Glutamatergic neuron (in vitro differentiated cells): ENCODE measurements at places on chromosomes 12 and 14. TPM values are rescaled to one million over a fixed set of nuclear protein-coding genes. Genes with fewer than 3 reads are reported as not detected.

DNA sequence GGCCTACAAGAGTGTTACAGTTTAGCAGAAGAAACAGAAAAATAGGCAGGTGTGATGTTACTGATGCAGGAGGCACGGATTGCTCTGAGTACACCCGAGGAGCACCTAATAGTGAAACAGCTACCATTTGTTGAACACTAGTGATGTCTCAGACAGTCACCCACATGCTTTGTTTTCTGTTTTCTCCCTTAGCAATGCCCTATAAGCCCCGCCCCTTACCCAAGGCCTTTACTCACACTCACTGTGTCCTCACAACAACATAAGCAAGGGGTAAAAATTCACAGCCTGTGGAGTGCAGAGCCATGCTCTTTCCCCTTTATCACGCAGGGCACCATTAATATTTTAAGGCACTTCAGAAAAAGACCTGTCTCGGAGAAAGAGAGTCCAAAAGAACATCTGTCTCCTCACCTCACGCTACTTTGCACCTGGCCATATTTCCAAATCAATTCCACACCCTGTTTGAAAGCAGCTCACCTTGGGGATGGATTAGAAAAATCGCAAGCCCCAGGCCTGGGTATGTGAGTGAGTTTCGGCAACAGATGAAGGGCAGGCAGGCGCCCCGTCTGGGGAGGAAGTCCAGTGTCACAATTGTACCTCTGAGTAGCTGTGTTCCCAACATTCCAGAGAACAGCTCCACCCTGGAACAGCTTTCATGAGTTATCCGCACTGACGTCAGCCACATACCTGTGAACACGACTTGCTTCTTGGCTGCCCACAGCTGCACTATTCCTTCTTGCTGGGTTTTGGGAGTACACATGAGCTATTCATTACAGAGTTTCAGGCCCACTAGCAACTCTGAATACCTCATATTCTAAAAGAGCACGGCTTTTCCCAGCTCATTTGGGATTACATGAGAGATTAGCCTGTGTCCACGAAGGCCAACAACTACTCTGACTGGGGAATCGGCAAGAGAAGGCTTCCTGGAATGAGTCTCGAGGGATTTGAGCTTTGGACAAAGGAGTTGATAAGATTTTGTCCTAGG is 26.0 kb downstream of the MAPK1IP1L start:
- H3K36me3 ChIP-seq: no peaks in the 10 kb centered on the region
- DNase-seq: no peak
- no peak overlapping the region for H3K27ac ChIP-seq
- no peaks in the 10 kb centered on the region for H3K27me3 ChIP-seq

- no peak for DNase-seq
- peak overlapping the region; percentile 94 for H3K27ac ChIP-seq
- peaks cover 6% of the 10 kb centered on the region for H3K27me3 ChIP-seq
- H3K4me1 ChIP-seq: peaks cover 29% of the 10 kb centered on the region
- H3K4me3 ChIP-seq: peak overlapping the region; percentile 71
Observed at GRCh38 chr12:66965621-66966020, 286.7 kb upstream of the GRIP1 start.

KRT2 gene
- not detected for total RNA-seq

- peak overlapping the region; percentile 82 for H3K4me3 ChIP-seq
- H3K27ac ChIP-seq: no peak overlapping the region
- H3K4me1 ChIP-seq: peaks cover 4% of the 10 kb centered on the region
- no peaks in the 10 kb centered on the region for H3K36me3 ChIP-seq
- no peak for DNase-seq
Observed at GRCh38 chr12:21773806-21774205, 700 bp downstream of the KCNJ8 start.

DNA sequence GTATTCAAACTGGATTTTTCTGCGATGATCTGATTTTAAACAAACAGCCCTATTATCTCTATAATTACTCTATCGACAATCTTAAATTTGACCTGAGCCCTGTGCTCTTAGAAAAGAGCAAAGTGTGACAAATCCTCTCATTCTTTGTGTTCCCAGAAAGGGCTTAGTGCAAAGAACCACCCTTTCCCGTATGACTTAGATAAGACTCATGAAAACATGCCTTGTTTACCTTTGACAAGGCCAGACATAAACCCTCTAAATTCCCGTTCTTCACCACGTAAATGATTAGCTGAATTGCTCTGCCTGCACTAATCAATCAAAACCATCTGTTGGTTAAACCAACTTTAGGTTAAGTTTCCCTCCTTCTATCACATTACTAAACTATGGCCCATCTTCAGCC is 285.7 kb upstream of the SEL1L start:
- no peak overlapping the region for H3K27ac ChIP-seq
- no peak for DNase-seq
- peaks cover 4% of the 10 kb centered on the region for H3K4me1 ChIP-seq
- H3K4me3 ChIP-seq: no peak overlapping the region

DNA sequence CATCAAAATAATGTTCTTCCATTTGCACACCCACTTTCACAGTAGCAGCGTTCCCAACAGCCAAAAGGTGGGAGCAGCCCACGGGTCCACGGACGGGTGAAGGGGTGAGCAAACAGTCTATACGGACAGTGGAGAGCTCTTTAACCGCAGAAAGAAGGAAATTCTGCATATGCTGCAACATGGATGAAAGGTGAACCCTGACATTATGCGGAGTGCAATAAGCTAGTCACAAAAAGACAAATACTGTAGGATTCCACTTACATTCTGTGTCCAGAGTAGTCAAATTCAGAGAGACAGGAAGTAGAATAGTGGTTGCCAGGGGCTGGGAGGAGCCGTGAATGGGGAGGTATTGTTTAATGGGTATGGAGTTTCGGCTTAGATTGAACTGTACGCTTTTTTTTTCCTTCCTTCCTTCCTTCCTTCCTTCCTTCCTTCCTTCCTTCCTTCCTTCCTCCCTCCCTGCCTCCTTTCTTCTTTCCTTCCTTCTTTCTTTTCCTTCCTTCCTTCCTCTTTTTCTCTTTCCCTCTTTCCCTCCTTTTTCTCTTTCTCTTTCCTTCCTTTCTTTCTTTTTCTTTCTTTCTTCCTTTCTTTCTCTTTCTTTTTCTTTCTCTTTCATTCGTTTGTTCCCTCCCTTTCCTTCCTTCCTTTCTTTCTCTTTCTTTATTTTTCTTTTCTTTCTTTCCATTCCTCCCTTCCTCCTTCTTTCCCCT is 15.8 kb upstream of the ANKRD9 start:
- DNase-seq: no peak
- H3K27ac ChIP-seq: peak overlapping the region; percentile 94
- peaks cover 5% of the 10 kb centered on the region for H3K27me3 ChIP-seq
- H3K36me3 ChIP-seq: no peaks in the 10 kb centered on the region
- H3K4me3 ChIP-seq: peak overlapping the region; percentile 96

- H3K27me3 ChIP-seq: peaks cover 2% of the 10 kb centered on the region
- no peak for DNase-seq
- no peaks in the 10 kb centered on the region for H3K36me3 ChIP-seq
- peaks cover 14% of the 10 kb centered on the region for H3K4me1 ChIP-seq
- peak overlapping the region; percentile 43 for H3K4me3 ChIP-seq
- H3K27ac ChIP-seq: peak overlapping the region; percentile 77
Observed at GRCh38 chr12:12505544-12506495, 56.8 kb downstream of the DUSP16 start.

DNA sequence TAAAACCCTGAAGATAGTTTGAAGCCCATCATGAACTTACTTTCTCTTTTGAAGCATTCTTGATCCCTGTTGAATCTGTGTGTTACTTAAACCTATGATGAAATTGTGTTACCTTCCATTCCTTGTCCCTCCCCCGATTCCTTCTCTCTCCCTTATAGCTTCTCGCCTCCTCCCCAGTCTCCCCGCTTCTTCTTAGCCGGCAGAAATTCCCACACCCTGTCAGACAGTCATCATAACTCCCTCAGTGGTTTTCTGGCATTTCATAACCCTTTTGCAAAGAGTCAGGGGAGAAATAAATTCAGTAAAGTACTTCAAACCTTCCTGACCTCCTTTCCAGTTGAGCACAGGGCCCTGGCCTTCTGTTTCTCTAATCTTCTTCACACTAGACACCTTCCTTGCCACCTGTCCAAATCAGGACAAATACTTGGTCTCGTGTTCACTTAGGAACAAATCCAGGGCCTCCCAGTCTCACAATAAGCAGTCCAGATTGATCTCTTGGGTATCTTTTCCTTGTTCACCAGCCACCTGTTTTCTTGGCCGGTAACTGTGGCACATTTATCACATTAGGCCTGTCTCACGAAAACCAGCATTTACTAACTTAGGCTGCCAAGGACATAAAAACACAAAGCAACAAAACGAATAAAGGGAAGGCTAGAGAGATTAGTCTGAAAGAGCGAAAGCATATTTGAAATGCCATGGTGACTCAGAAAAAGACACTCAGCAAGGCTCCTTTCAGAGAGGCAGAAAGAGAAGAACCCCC is 355.9 kb downstream of the TMTC2 start:
- no peaks in the 10 kb centered on the region for H3K36me3 ChIP-seq
- H3K4me3 ChIP-seq: no peak overlapping the region
- DNase-seq: no peak
- H3K4me1 ChIP-seq: peaks cover 11% of the 10 kb centered on the region
- no peak overlapping the region for H3K27ac ChIP-seq

DNA sequence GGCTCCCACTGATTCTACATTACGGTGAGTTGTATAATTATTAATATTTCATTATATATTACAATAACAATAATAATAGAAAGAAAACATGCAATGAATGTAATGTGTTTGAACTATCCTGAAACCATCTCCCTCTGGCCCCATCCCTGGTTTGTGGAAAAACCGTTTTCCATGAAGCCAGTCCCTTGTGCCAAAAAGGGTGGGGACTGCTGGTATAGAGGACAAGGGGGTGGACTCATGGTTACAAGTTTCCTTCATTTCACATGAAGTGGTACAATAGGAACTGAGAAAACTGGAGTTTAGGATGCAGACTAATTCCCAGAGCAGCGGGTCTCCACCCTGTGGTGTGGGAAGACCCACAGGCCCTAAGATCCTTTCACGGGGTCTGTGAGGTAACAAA is 3.0 kb upstream of the C1RL start:
- H3K27ac ChIP-seq: no peak overlapping the region
- no peaks in the 10 kb centered on the region for H3K36me3 ChIP-seq
- no peaks in the 10 kb centered on the region for H3K4me1 ChIP-seq
- DNase-seq: no peak

DNA sequence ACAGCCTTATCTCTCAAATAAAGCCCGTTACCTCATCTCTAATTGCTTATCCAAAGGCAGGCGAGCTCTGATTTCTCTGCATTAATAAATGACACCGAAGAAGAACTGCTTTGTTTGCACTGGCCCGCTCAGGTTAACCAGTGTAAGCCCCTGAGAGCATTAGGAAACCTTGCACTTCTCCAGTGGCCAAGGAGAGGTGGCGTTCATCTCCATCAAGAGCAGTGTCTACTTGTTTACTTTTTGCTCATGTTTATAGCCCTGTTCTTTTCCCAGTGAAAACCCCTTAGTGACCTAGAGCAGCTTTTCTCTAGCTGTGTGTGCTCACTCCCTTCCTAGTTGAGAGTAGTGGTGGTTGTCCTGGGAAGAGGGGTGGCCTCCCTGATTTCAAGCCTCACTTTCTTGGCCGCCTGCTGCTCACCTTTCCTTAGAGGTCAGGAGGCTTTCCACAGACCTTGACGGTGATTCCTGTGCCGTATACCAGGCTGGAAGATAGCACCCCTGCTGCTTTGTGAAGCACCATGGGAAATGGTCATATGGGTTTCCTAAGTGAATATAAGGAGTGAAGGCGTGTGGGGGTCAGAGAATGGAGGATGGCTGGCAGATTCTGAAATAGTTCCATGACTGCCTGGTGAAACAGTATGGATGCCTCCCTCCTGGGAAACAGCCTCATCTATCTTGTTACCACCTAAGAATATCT is 16.6 kb downstream of the FBXW8 start:
- no peak for DNase-seq
- no peak overlapping the region for H3K4me3 ChIP-seq
- no peak overlapping the region for H3K27ac ChIP-seq
- H3K36me3 ChIP-seq: no peaks in the 10 kb centered on the region

GRCh38 chr14:56099081-56099797 is 19.0 kb upstream of the PELI2 start:
- no peak overlapping the region for H3K4me3 ChIP-seq
- DNase-seq: no peak
- H3K36me3 ChIP-seq: no peaks in the 10 kb centered on the region
- no peak overlapping the region for H3K27ac ChIP-seq

DNA sequence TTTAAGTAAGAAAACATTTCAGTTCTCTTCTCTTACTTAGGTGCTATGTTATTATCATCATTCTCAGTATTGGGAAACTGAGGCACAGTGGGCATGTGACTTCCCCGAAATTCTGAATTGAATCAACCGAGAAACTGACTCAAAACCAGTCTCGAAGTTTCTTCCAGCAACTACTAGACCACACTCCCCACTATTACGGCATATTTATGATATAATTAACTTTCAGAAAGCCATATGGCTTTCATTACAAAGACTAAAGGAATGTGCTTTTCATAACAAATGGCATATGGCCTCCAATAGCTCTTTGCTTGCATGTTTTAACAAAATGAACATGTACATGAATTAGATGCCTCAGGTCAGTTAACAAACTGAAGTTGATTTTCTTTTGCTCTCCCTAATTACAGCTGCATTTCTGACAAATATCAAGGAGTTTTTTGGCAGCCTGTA is 182.9 kb upstream of the SLC38A2 start:
- no peak overlapping the region for H3K4me3 ChIP-seq
- peaks cover 4% of the 10 kb centered on the region for H3K27me3 ChIP-seq
- no peak for DNase-seq
- H3K4me1 ChIP-seq: peaks cover 2% of the 10 kb centered on the region
- H3K36me3 ChIP-seq: no peaks in the 10 kb centered on the region

SSPN gene
- total RNA-seq: 0.91 TPM

ARHGEF25 gene
- 80.2 TPM for total RNA-seq

GRCh38 chr12:44053549-44054127 is 217.8 kb downstream of the TMEM117 start:
- H3K36me3 ChIP-seq: no peaks in the 10 kb centered on the region
- H3K4me1 ChIP-seq: no peaks in the 10 kb centered on the region
- H3K27me3 ChIP-seq: no peaks in the 10 kb centered on the region
- no peak overlapping the region for H3K27ac ChIP-seq

HCAR2 gene
- total RNA-seq: not detected

DNA sequence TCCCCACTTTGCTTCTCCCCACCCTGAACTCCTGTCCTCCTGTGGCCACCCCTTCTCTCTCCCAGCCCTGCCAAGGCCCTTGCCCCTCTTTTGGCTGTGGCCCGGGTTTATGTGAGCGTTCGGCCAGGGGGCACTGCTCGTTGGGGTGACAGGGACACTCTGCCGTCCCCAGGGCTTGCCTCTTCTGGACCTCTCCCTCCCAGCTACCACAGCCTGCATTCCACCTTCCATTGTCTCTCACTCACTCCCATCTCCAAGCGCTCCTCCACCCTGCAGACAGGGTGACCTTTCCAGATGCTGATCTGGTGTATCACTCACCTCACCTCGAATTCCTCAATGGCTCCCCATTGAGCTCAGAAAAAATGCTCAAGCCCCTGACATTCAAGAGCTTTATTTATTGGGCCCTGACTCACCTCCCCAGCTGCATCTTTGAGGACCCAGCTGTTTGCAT is 1.4 kb downstream of the SERPINA9 start:
- no peaks in the 10 kb centered on the region for H3K36me3 ChIP-seq
- H3K27ac ChIP-seq: no peak overlapping the region
- no peak for DNase-seq
- no peak overlapping the region for H3K4me3 ChIP-seq
- H3K4me1 ChIP-seq: no peaks in the 10 kb centered on the region

GRCh38 chr14:38252066-38252710 is 3.7 kb downstream of the CLEC14A start:
- no peaks in the 10 kb centered on the region for H3K36me3 ChIP-seq
- no peak for DNase-seq
- no peaks in the 10 kb centered on the region for H3K4me1 ChIP-seq
- H3K27me3 ChIP-seq: peaks cover 3% of the 10 kb centered on the region
- no peak overlapping the region for H3K4me3 ChIP-seq

- no peak for DNase-seq
- peaks cover 4% of the 10 kb centered on the region for H3K4me1 ChIP-seq
- H3K4me3 ChIP-seq: no peak overlapping the region
- no peaks in the 10 kb centered on the region for H3K27me3 ChIP-seq
Observed at GRCh38 chr14:61388173-61388975, 67.0 kb downstream of the PRKCH start.
